ENCODE measurements at places on chromosomes 12 and 14.

GRCh38 chr12:47139000-47139681 lies 59.4 kb upstream of the AMIGO2 start:
- no peak for DNase-seq

DNA sequence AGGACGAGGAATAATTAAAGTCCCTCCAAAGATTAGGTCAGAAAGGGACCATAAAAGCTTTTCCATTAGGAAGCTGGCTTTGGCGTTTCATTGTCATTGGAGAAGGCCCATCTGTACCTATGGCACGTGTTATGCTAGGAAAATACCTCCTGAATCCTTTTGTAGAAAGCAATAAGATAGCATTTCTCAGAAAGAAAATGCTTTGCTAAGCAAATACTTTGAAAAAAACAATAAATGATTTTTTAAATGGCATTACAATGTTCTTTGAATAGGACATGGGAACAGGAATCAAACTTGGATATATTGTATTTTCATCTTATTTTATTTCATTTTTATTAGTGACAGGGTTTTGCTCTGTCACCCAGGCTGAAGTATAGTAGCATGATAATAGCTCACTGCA lies 967.7 kb downstream of the NRXN3 start:
- DNase-seq = no peak

DNA sequence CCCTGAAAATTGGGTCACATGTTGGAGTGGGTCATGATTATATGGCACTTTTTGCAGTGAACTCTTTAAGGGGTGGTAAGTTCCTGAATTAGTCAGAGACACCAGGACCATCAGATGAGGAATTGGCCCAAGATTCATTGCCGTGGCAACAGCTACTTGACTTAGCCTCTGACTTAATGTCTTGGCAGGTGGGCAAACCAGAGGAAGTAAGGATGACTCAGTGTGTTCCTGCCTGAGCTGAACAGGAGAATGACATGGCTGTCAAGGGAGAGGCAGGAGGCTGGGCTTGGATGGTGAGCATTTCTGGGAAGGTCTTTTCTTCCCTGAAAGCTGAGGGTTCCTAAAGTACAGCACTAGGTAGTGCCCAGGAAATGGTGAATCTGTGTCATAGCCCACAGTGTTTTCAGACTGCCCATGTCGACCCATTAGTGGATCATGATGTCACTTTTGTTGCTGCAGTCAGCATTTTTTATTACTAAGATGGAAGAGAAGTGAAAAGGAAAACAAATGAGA lies 170.1 kb upstream of the PWP1 start:
- DNase-seq = no peak

DNA sequence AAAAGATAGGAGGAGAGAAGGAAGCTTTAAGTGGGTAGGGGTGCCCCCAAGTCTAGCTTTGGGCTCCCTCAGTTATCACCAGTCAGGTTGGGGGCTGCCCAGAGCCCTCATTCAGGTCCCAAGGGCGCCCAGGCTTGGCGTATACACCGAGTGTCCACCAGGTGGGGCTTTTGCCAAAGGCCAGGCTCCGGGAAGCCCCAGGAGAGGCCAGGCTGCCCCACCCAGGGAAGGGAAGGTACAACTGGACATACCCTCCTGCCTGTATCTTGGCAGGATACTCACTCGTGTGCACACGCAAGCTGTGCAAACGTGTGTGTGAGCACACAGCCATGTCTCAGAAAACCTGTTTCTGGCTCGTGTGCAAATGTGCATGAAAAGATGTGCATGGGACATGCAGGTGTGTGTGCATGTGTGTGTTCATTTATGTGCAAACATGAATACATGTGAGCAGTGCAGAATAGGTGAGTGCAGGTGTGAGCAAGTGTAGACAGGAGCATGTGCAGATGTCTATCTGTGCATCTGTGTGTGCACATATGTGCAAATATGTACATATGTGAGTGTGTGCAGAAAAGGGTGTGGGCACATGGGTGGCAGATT lies 103.9 kb upstream of the MYL2 start:
- peak; percentile 23 for DNase-seq

- no peak for DNase-seq
Measured at GRCh38 chr14:55124774-55125386, 4.2 kb upstream of the LGALS3 start.

DNA sequence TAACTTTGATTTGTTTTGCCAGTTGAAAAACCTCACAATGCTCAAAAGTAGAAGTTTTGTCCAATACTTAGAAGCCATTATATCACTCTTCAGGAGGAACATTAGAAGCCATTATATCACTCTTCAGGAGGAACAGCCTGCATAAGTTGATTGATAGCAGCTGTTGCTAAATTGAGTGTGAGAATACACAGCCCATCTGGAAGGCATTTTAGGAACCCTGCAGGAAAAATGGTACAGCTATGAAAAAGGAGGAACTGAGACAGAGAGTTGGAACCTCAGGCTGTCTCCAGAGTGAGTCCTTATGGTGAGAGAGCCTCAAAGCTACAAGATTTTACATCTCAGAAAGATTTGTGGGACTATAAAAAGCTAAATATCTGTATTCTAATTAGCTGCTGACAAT lies 207.0 kb downstream of the MYRFL start:
- no peak for DNase-seq

DNA sequence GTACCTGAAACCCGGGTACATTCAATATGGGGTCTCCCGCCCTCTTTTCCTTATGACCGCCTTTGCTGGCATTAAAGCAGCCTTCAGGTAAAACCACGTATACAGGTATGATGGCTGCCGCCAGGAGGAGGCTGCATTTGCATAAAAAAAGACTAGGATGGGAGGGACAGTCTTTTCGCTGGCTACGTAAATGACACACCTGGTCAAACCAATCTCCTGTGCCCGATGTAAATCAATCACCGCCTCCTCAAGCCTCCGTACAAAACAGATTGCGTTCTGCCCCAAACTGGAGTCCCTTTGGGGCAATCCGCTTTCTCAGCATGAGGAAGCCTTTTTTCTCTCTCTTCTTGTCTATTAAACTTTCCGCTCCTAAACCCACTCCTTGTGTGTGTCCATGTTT lies 8.1 kb upstream of the ALDH1L2 start:
- DNase-seq = no peak

DNA sequence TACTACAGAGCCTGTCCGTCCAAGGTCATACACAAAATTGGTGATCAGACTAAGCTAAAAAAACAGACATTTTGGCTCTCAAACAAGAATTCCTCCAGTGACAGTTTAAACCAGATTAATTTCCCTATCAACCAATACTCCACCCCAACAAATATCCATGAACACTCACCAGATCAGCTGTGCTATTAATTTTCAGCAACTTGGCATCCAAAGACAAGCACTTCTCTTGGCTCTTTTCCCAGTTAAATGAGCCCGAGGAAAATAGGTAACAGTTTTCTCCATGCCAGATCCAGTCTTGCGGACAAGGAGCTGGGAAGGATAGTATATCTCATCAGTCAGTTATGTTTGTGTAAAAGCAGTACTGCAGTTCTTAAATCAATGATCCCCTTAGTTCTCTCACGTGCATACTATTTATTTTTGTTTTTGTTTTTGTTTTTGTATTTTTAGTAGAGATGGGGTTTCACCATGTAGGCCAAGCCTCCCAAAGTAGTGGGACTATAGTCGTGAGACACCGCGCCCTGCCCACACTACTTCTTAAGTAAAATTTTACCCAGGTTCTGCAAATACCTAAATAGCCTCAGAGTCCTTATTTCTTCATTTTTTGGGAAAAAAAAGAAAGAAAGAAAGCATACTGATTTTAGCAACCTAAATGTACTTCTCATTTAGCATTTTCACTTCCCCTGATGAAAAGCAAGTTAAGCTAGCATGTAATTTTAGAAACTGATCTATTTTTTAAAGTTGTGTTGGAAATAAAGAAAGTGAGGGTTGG lies 11.1 kb downstream of the OLR1 start:
- DNase-seq = no peak
